ENCODE measurements at places on chromosomes 6 and 20.

- DNase-seq = no peak
Observed at GRCh38 chr6:31528821-31529328, at the start of gene MCCD1. Gene MCCD1, plus strand, starts transcription at chr6:31528962. Its CDS starts 53 bp downstream, at chr6:31529015.

DNA sequence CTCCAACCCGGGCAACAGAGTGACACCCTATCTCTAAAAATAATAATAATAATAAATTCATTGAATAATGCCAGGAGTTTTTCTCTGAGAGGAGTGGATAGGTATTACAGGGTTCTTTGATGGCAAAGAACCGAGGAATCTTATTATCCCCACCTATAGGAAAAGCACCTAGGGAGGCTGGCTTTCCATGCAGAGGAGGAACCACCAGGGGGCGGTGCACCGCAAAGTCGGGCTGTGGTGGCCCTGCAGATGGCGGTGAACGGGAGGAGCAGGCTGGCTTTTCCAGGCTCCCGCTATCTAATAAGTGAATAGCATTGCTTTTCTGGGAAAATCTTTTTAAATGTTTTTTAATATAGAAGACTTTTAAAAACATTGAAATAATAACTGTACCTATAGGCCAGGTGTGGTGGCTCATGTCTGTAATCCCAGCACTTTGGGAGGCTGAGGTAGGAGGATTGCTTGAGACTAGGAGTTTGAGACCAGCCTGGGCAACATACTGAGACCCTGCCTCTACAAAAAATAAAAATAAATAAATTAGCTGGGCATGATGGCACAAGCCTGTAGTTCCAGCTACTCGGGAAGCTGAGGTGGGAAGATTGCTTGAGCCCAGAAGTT lies 864.2 kb downstream of the KIF16B start:
- peak; percentile 86 for DNase-seq

DNA sequence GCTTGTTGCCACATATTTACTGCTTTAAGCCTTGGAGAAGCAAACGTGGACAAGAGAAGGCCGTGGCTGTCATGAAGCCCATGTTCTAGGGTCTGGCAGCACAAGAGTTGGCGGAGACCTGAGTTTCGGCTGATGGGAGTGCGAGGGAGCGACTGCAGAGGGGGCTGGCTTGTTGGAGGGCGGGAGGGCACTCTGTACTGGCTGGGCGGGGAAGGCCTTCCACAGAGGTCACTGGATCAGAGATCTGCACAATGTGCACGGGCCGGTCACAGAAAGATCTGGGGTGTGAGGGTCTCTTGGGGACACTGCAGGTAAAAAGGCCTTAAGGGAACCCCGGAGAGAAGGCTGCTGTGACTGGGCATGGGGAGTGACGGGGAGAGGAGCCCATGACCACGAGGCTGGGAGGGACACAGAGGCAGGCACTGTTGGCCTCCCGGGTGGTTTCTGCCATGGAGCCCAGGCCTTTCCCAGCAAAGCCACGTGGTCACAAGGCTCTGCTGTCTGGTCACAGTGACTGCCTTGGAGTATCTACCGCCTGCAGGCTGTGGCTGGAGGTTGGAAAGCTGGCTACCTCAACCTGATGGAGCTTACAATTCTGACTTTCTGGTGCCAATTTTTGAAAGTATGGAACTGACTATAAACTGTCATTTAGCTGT lies 23.8 kb downstream of the FOXC1 start:
- no peak for DNase-seq

DNA sequence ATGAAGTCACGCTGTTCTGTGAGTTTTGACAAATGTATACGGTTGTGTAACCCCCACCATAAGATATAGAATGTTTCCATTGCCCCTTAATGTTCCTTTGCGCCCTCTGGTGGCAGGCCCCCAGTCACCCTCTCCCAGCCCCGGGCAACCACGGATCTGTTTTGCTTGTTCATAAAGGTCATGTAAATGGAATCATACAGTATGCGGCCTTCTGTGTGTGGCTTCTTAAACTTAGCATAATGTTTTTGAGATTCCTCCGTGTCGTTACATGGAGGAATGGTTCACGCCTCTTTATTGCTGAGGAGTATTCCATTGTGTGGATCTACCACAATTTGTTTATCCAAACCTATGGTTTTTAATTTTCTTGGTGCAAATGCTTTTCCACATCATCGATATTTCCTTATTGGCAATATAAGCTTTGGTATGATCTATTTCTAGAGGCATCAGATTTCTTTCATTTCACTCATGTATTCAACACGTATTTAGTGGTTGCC lies 28.4 kb downstream of the LYRM2 start:
- DNase-seq = peak; percentile 81

DNA sequence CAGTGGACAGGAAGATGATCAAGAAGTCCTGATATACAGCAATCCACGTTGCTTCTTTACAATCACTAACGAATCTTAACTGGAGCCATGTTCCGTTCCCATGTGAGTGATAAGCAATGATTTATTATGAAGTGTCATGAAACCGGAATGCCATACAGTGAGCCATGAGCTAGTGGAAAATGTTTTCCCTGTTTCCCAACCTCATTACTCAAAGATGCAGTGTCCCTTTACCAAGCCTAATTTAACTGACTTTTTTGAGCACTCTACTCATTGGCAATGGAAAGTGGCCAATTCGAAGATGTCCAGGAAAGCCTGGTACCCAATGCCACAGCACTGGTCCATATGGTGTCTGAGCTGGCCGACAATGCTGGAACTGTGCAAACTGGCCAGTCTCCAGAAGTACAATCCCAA lies 148.3 kb downstream of the ZNF217 start:
- no peak for DNase-seq

- DNase-seq = peak; percentile 83
Observed at GRCh38 chr6:148548065-148548748, 198.6 kb upstream of the UST start.

DNA sequence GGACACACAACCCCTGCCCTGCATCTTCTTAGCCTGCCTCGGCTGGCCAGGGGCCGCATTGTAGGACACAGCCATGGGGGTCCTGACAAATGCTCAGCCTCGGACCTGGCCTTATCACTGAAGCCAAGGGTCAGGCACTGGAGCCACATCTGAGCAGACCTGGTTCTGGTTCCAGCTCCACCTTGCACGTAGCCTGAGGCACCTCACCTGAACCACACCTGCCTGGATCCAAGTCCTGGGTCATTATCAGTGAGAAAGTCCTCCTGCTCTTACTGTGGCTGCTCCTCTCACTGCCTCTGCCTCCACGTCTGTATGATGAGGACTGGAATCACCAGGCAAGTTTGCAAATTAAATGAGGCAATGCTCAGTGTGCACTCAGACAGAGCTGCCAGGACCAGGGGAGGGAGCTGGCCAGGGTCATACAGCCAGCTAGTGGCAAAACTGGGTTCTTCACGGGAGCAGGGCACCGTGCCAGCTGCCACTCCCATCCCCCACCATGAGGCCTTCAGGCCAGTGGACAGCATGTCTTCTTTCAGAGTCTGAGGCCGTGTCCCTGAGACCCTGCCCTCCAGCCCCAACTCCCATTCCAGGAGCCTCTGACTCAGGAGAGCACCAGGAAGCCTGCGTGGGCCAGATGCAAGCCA lies 40.2 kb downstream of the MRPL14 start:
- peak; percentile 68 for DNase-seq

GRCh38 chr6:69019832-69020231 lies 384.8 kb downstream of the ADGRB3 start:
- no peak for DNase-seq

- no peak for DNase-seq
Observed at GRCh38 chr6:29992807-29993206, 50.5 kb downstream of the HLA-A start.
